A172 (cell line): ENCODE measurements at places on chromosomes 4 and X.

DNA sequence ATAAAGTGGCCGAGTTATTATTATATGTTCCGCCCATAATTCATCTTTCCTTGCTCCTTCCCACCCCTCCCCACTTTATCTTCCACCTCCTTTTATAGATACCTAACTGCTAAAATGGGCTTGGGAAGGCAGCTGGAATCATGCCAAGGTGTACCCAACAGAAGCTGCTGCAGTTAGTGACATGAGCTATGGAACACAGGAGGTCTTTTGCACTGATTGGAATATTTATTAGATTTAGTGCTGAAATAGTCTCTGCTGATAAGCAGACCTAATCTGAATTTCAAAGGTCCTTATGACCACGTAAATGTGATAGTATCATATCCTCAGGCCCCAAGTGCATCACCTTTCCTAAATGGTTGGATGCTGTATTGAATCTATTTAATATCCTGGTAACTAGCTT, 64.9 kb downstream of the HMGB2 start:
- no peak for DNase-seq

DNA sequence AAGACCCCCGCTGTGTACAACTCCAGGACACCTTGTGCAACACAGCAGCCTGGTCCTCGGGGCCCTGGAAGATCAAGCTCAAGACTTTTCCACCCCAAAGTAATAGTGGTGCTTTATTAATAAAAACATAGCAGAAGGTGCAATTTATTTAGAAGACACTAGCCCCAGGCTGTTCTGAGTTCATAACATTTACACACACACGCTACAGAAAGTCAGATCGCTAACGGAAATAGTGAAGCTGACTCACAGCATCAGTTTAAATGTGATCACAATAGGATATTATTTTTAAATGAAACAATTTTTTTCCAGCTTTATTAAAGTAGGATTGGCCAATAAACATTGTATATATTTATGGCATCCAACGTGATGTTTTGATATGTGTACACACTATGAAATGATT, 141.0 kb downstream of the STK32B start:
- no peak for DNase-seq

GRCh38 chrX:97563531-97564133, 679.9 kb downstream of the RPA4 start:
- DNase-seq = peak; percentile 25

DNA sequence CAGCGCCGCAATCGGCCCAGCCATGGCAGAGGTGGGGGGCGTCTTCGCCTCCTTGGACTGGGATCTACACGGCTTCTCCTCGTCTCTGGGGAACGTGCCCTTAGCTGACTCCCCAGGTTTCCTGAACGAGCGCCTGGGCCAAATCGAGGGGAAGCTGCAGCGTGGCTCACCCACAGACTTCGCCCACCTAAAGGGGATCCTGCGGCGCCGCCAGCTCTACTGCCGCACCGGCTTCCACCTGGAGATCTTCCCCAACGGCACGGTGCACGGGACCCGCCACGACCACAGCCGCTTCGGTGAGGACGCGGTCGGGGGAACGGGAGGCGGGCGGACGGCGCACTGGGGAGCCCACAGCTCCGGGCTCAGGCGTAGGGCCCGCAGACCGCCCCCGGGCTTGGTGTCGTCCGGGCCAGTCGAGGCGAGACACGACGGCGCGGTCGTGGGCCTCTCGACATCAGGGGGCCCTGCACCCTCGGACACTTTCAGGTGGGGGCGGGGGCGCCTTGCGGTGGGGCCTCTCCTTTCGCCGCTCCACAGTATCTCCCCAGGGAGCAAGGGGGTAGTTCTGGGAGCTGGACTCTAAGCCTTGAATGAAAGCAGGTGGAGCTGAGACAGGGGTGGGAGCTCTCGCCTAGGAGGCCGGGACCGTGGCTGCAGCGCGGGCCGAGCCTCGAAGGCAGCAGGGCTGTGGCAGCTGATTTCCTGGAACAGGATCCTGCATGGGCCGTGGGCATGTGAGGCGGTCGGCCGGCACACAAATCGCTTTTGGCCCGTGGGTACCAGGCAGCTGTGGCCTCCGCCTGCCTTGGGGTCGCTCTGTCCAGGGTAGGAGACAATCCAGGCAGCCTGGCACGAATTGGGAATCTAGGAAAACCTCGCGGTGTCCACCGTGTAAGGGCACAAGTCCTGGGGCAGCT, 722 bp downstream of the FGF16 start:
- no peak for DNase-seq

DNA sequence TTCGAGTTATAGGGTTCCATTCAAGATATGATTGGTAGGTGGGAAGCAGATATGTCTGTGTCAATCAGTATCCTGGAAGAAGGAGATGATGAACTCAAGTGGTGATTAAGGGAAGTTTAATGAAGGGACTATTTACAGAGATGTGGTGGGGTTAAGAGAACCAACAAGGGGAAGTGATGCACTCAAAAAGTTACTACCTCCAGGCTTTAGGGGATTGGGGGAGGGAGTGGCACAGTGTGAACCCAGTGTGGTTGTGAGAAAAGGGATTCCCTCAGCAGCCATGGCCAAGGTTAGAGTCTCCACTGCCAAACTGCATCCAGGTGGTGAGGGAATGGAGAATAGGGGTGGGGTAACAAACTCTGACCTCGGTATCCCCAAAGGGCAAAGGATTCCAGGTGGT, 27.9 kb downstream of the PKD2 start:
- no peak for DNase-seq

GRCh38 chrX:116272861-116273260, 102.3 kb downstream of the AGTR2 start:
- DNase-seq = no peak

DNA sequence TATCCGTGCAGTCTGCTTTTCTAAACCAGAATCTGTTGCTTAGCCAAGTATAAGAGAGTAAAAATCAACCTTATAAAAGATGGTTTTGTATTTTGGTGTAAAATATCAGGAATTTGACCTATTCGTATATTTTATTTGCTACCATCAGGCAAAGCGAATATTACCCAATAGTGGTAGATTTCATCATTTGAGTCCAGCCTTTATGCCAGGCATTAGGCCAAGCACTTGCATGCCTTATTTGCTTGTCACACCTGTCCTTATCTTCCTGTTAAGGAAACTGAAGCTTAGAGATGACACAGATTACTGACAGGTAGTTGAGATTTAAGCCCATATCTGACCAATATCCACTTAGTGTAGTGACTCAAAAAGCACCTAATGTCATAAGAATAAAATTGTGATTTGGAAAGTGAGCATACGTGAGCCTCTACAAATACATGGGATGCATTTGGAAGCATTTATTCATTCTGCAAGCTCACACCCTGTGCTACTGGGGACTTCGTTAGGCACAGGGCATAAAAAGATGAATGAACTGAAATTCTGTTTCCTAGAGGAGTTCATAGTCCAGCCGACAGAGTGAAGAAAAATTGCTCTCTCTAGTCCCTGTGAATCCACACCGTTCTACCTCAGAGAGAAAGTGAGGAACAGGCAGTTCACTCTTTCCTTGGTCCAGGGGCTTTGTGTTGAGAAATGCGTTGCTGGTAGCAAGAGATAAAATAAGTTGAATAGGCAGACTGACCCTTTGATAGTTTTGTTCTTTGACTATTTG, 2.3 kb upstream of the RNF212 start:
- DNase-seq = no peak

- DNase-seq = no peak
Measured at GRCh38 chr4:12579172-12579571, 905.0 kb downstream of the RAB28 start.

GRCh38 chr4:114497116-114497515, 101.5 kb upstream of the UGT8 start:
- DNase-seq = no peak

- peak; percentile 24 for DNase-seq
Measured at GRCh38 chr4:56723201-56723605, 42.1 kb upstream of the HOPX start.
